ENCODE measurements at places on chromosomes 6 and 20. TPM values are rescaled to one million over a fixed set of nuclear protein-coding genes. Genes with fewer than 3 reads are reported as not detected.

DNA sequence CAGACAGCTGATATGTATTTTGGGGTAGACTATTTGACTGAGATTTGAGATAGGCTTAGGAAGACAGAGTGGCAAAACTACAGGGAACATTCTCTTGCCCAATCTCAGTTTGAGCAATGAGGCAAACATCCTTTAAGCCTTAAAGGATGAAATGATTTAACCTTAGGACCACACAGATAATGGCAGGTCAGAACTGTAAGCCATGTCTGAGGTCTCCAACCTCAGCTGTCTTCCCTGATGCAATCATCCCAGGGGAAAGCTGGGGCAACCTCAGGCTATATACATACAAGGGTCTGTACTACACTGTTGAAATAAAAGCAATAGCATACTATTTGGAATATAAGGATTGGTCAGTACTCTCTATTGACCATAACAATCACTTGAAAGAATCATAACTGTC is 83.8 kb upstream of the NUP153 start:
- no peak for DNase-seq

The MCUR1 gene
- 31.9 TPM for total RNA-seq

DNA sequence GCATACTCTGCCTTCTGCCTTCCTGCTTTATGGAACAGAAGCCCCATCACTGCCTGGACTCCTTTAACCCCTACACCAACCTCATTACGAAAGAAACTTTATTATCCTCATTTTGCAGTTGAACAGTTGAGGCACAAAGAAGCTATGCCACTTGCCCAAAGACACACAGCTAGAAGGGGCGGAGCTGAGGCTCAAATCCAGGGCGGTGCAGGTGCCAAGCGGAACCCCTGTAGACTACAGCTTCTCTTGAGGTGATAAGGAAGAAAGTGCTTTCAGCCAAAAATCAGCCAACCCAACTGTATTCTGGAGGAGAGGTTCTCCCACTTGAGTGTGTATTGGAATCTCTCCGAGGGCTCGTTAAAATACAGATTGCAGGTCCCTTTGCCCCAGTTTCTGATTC is 90.5 kb downstream of the PRND start:
- DNase-seq: no peak

- no peak for DNase-seq
Observed at GRCh38 chr20:313948-314347, 11.4 kb upstream of the SOX12 start.

The TOX2 gene
- total RNA-seq: 0.20 TPM

Measured in psoas muscle (tissue), 8 donors.